ENCODE measurements at places on chromosomes 5 and 9.

GRCh38 chr5:8788246-8788645 lies 757.6 kb downstream of the SEMA5A start:
- no peak for DNase-seq

DNA sequence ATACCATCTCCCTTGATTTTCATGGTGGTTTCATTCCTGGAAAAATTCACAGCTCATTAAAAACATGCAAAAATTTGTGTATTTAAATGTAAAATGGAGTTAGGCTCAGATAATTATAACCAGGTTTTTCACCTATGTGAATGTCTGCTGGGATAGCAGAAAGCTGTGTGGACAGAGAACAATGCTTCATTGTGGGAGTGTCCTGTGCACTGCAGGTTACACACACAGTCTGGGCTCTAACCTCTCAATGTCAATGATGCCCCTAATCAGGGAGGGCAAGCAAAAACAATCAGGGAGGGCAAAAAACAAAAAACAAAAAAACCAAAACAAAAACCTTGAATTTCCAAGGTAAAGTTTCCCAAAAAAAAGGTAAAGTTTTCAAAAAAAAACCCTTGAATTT lies 158.9 kb upstream of the KLF9 start:
- no peak for DNase-seq

- peak; percentile 72 for DNase-seq
These were observed 28.4 kb downstream of the PRRC2B start for GRCh38 chr9:131422241-131422792.

- DNase-seq, result no peak
These were observed 27.7 kb downstream of the PARP8 start for GRCh38 chr5:50694027-50694590.

GRCh38 chr9:1198085-1198484 lies 147.9 kb downstream of the DMRT2 start:
- DNase-seq, result no peak

DNA sequence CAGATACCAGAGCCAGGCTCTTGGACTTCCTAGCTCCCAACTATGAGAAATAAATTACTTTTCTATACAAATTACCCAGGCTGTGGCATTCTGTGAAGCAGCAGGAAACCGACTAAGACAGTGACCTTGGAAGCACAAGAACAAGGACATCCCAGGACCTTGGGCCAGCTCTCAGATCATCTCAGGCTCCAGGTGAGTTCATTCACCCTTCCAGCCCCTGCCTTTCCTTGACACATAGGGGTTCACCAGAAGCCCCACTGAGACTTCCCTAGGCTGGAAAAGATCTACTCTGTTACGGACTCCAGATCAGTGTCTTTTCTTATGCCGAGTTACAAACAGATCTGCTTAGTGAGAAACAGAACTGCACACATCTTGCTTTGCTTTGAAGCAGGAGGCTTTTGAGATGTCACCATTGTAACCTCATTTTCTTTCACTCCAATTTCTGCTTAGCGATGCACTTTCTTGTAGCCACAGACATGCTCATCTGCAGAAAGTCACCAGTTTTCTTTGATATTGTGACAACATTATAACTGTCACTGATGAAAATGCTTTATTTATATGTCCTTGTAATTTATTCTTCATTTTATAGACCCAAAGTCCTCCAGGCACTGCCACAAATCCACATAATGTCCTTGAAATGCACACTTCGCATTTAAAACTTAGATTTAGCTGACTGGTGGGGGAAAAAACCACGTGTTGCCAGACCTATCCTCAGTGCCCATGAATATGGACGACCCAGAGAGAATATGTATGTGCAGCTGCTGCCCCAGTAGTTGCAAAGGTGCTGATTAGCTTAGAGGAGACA lies 8.1 kb downstream of the CD180 start:
- DNase-seq, result no peak

- DNase-seq, result no peak
These were observed 136.6 kb upstream of the CD180 start for GRCh38 chr5:67333171-67333570.

- DNase-seq, result no peak
These were observed 43.5 kb downstream of the RUSC2 start for GRCh38 chr9:35533398-35533797.

- DNase-seq, result peak; percentile 58
These were observed 754 bp downstream of the ZFR start for GRCh38 chr5:32443541-32444430.

DNA sequence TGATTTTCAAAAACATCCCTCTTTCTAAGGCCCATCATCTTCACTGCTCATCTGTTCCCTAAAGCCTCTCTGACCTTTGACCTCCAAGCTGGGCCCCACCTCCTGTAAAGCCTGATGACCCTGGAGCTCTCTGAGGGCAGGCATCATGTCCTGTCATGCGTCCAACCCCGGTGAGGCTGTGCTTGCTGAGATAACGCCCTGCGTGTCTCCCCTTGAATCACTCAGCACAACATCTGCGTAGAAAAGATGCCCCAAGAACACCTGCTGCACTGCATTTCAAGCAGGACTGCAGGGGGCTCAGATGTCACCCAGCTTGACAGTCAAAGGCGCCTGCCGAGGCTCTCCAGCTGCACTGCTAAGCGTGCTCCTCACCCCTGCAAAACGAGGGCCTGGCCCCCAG lies 78.0 kb downstream of the OTULIN start:
- DNase-seq, result peak; percentile 5

DNA sequence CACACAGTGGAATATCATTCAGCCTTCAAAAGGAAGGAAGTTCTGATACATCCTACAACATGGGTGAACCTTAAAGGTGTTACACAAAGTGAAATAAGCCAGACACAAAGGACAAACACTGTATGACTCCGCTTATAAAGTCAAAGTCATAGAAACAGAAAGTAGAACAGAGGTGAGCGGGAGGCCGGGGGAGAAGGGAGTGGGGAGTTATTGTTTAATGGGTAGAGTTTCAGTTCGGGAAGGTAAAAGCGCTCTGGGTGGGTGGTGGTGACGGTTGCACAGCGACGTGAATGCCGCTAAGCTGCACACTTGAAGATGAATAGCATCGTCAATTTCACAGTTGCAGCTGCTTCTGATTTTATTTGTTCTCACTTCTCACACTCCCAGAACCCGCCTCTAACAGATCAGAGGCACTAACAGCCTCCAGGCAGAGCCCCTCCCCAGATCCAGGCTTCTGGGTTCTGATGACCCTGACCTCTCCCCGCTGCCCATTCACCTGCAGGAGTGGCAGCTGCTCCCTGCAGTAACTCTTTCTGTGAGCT lies 34.1 kb downstream of the BNIP1 start:
- DNase-seq, result no peak

DNA sequence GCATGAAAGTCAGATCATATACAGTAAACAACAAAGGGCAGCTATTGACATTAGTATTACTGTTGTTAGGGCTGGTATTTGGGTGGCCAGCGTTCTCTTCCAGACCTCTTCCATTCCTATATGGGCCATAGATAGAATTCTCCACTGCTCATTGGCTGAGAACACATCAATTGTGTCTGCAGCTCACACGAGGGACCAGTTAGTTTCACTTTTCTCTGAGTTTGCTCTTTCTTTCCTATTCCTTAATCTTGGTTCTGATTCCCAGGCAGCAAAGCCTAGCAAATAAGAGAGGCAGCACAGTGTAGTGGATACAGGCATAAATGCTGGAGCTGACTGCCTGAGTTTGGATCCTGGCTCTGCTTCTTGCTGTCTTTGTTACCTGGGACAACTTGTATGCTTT lies 476.4 kb downstream of the SPOCK1 start:
- no peak for DNase-seq

DNA sequence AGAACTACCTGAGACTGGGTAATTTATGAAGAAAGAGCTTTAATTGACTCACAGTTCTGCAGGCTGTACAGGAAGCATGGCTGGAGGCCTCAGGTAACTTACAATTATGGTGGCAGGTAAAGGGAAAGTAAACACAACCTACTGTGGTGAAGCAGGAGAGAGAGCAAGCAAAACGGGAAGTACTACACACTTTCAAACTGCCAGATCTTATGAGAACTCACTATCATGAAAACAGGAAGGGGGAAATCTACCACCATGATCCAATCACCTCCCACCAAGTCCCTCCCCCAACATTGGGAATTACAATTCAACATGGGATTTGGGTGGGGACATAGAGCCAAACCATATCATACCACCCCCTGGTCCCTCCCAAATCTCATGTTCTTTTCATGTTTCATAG lies 58.7 kb upstream of the GPR151 start:
- DNase-seq, result no peak

DNA sequence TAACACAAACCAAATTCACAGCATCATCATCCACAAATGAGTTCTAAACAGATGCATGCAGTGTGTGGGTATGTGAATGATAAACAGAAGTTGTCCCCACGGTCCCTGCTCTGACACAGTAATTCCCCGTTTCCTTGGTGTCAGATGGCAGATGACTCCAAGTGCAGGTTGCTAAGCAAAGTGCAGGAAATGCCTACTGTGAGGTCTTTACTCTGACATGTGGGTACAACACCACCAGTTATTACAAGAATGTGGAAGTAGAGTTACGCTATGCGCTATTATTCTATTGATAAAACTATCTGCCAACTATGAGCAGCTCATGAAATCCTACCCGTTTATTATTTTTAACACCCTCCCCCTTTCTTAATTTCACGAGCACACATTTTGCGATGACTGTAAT lies 448.9 kb downstream of the BNC2 start:
- no peak for DNase-seq

DNA sequence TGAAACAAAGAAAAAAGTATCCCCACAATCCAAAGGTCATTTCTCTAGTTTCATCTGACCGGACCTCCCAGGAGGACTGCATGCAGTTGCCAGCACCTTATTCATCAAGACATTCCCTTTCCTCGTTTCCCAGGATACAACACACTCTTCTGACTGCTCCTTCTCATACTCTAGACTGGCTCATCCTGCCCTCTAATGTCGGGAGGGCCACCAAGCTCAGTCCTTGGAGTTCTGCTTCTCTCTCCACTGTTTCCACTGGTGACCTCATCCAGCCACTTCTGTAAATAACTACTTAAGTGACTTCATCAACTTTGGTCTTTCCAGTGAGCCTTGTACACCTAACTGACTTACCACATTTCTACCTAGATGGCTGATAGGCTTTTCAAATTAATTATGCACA lies 179.1 kb downstream of the EPB41L4A start:
- no peak for DNase-seq

GRCh38 chr5:435961-436640 lies 6.9 kb upstream of the EXOC3 start:
- DNase-seq, result peak; percentile 33

DNA sequence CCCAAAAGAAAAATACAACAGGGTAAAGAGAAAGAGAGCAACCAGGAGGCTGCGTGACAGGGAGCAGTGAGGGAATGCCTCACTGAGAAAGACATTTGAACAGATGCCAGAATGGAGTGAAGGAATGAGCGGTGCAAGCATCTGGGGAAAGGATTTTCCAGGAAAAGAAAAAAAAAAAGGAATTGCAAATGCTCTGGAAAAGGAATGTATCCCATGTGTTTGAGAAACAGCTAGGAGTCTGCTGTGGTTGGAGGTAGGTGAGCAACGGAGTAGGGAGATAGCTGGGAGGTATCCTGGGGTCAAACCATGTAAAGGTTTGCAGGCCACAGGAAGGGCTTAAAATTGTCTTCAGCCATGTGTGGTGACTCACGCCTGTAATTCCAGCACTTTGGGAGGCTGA lies 23.6 kb upstream of the CEMIP2 start:
- DNase-seq, result no peak

- no peak for DNase-seq
These were observed 236.0 kb upstream of the CD180 start for GRCh38 chr5:67432606-67433005.

Data from NCI-H82 (cell line).